Brain microvascular endothelial cell (primary cell): ENCODE measurements at places on chromosomes 5 and 9.

DNA sequence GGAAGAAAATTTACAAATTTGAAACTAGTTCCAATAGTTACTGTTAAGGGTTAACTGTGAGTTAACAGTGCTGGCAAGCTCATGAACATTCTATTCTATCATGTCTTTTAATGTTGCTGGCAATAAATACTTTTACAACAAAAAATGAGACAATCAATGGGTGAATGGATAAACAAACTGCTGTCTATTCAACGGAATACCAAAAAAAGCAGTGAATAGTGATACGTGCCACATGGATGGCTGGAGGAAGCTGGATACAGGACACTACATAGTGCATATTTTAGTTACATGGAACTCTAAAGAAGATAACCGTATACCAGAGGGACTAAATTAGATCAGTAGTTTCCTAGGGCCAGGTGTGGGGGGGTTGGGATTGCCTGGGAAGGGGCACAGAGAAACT is 155.8 kb upstream of the RETREG1 start:
- no peak for DNase-seq

GRCh38 chr5:84718377-84718776 is 333.7 kb upstream of the EDIL3 start:
- DNase-seq: no peak

DNA sequence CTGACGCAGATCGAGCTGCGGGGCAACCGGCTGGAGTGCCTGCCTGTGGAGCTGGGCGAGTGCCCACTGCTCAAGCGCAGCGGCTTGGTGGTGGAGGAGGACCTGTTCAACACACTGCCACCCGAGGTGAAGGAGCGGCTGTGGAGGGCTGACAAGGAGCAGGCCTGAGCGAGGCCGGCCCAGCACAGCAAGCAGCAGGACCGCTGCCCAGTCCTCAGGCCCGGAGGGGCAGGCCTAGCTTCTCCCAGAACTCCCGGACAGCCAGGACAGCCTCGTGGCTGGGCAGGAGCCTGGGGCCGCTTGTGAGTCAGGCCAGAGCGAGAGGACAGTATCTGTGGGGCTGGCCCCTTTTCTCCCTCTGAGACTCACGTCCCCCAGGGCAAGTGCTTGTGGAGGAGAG is 4.6 kb upstream of the PHYHD1 start:
- DNase-seq: no peak

GRCh38 chr9:93825348-93826115 is 129.6 kb downstream of the BARX1 start:
- no peak for DNase-seq

DNA sequence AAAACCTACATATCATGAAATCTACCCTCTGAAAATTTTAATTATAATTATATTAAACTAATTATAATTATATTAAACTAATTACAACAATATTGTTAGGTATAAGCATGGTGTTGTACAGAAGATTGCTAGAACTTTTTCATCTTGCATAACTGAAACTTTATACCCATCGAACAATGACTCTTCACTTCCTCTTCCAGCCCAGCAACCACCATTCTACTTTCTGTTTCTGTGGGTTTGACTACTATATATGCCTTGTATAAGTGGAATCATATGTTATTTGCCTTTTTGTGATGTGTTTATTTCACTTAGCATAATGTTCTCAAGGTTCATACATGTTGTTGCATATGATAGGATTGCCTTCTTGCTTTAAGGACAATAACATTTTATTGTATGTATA is 274.2 kb upstream of the CCNH start:
- no peak for DNase-seq

GRCh38 chr9:93467462-93467861 is 14.1 kb upstream of the FAM120AOS start:
- no peak for DNase-seq

GRCh38 chr5:67163863-67164595 is 32.6 kb downstream of the CD180 start:
- no peak for DNase-seq
